ENCODE measurements at places on chromosomes 2 and 18.

- no peak for DNase-seq
These were observed 67.9 kb downstream of the PPP4R1 start for GRCh38 chr18:9546468-9546867.

DNA sequence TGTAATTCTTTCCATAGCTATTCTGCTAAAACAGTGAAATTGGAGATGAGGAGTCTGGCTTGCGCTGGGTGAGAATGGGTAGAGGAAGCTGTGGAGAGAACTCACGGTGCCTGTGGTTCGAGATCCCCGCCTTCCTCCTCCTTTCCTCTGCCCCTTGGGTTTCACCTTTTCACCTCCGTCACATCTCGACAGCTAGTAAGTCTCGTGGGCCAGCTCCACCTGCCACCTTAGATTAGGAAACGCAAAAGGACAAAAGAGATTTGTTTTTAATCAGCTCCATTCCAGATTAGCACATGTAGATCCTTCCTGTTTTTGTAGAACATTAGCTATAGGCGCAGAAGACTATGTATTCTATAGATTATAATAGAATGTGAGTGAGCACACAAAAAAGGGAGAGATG lies 20.6 kb downstream of the TRIB2 start:
- DNase-seq: no peak

- DNase-seq: no peak
These were observed 130.2 kb upstream of the ACVR2A start for GRCh38 chr2:147714582-147714981.

DNA sequence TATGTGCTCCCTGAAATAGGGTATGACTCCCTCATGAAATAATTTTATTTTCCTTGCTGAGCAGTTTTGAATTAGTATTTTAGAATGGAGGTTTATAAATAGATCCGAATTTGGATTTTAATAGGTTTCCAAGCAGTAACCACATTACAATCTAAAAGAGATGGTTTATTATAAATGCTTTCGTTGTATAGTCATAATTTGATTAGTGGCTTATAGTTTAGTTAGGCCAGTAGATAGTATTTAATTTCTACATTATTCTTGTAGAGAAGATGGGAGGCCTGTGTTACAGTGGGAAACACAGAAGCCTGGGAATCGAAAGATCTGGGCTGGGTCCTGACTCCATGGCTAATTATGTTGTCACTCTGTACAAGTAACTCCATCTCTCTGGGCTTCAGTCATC lies 6.7 kb downstream of the CAB39 start:
- no peak for DNase-seq

DNA sequence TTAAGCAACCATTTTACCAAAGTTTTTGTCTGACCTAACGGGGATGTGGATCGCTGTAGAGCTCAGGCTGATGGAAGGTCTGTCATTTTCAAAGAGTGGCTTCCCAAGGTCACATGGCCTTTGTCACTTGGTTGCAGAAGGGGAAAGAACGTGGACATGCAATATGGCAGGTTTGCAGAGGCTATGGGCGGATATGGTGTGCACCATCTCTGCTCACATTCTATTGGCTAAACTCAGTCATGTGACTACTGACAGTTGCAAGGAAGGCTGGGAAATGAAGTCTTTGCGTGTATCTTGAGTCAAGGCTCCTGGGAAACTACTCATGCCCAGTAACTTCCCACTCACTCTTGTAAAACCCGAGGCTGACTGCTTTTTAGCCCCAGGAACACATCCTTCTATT lies 96.8 kb downstream of the ST6GAL2 start:
- DNase-seq: no peak

DNA sequence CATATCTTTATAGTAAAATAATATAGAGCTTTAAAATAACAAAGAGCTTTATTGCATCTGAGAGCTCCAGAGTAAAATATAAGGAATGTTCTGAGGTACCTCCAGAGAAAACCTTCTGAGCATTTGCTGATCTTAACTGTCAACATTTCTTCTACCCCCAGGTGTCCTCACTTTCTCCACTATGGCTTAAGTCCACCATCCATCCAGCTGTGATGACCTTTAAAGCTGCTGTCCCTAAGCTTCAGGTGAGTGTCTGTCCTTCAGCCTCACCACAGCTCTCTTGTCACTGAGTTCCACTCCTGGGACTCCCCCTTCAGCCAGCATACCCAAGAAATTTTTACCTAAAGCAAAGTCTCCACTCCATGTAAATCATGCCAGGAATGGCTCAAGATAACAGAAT lies 137.9 kb downstream of the MYO5B start:
- DNase-seq: no peak

GRCh38 chr2:227506456-227506855 lies 34.5 kb downstream of the AGFG1 start:
- DNase-seq: no peak

GRCh38 chr2:222609381-222609780 lies 46.5 kb downstream of the FARSB start:
- no peak for DNase-seq

GRCh38 chr2:7196883-7197282 lies 279.7 kb downstream of the RNF144A start:
- no peak for DNase-seq

DNA sequence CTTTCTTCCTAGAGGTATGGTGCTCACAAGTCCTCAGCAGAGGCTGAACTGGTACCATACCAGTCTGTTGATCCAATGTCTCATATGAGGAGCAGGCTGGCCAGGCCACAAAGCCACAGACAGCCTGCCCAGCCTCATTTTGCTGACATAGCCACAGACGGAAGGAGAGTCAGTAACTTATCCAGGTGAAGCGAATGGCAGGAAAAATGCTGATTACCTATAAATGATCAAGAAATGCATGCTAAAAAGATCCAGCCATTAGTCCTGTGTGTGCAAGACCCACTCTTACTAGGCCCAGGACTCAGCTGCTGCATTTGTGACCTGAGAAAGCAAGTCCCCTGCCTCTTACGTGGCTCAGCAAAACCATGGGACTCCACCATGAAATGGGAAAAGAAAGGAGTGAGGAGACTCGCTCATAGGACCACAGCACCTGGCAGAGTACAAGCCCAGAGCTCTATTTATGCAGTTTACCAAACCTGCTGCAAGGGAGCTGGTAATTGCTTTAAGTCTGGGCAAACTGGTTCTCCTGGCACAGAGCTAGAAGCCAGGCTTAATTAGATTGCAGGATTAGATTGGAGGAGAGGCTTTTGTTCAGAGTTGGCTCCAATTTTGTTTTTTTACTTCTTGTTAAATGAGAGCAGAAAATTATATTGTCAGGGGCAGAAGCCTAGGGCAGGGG lies 19.0 kb downstream of the RHOB start:
- DNase-seq: peak; percentile 54

GRCh38 chr2:191691016-191691735 lies 13.2 kb downstream of the NABP1 start:
- peak; percentile 49 for DNase-seq
